ENCODE measurements at places on chromosomes 2 and 18.

DNA sequence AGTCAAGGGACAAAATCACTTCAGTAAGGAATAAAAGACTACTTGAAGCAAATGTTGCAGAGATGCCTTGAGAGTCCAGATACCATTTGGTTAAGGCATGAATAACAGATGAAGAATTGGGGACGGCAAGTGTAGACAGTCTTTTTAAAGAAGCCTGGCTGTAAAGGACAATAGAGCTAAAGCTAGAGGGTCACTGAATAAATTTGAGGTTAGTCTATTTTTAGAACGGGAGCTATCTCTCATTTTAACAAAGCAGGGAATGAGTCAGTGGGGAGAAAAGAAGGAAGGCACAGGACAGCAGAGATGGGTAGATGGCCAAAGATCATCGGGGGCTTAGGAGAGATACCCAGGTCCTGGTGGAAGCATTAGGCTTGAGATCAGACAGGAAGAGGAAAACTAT lies 30.6 kb upstream of the CHN1 start:
- no peak for DNase-seq

- no peak for DNase-seq
Measured at GRCh38 chr2:26442707-26443106, 35.2 kb downstream of the OTOF start.

- no peak for DNase-seq
Measured at GRCh38 chr2:210544007-210544590, 12.3 kb upstream of the CPS1 start.

- no peak for DNase-seq
Measured at GRCh38 chr2:176692533-176692932, 423.3 kb downstream of the MTX2 start.

DNA sequence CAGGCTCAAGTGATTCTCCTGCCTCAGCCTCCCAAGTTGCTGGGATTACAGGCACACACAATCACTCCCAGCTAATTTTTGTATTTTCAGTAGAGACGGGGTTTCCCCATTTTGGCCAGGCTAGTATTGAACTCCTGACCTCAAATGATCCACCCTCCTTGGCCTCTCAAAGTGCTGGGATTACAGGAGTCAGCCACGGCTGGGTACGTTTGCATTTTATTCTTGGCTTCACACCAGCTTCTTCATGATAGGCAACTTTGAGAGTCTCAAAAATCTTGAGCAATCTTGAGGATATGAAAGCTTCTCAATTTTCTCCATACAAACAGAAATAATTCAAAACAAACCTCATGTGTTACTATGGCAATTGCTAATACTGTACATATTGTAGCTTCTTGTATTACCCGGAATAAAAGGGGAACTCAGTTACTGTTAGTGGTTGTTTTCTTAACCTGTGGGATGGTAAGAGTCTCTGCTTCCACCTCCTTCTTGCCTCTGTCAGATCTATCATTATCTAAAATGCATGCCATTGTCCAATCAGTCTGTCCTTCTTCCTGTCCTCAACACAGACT lies 102.9 kb upstream of the SYT4 start:
- no peak for DNase-seq

GRCh38 chr2:104703669-104704068 lies 150.2 kb upstream of the POU3F3 start:
- no peak for DNase-seq

GRCh38 chr2:66508484-66509071 lies 73.7 kb downstream of the MEIS1 start:
- DNase-seq = no peak

DNA sequence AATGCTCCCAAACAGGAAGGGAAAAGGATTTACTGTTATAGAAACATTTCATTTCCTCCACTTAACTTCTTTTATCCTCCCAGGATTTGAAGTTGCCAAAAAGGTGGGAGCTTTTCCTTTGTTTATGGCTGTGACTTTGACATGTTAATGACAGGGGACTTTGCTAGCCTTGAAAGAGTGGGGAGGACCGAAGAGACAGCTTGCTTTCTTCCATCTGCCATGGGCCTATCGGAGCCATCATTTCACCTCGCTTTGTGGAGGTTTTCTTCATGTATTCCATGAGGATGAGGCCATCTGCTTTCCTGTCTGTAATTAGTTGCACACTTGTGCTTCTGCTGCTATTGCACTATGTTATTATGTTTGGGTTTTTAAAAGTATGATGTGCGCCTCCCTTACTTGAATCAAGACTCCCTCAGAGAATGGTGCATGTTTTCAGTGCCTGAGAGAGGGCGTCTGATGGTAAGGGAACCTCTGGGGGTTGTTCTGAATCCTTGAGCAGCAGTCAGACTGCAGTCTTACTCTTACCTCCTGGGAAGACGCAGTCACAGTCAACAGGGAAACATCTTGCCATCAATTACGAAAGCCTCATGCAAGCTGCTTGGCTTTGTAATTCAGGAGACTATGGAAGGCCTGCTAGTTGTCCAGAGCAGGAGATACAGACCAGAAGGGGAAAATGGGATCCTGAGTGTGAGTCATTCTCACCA lies 173.3 kb upstream of the MGAT5 start:
- DNase-seq = no peak

DNA sequence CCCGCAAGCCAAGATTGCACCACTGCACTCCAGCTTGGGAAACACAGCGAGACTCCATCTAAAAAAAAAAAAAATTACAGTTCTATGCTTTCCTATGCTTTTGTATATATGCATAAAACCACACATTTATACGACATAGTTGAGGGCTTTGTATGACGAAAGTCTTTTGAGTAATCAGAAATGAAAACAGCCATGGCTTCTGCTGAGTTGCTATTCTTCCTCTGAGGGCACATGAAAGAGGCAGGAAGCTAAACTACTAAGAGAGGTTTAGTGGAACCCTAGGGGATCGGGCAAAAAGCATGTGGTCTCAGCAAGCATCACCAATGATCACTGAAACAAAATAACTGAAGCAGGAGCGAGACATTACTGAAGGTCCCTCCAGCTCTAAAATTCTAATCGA lies 99.6 kb downstream of the ZAP70 start:
- no peak for DNase-seq

DNA sequence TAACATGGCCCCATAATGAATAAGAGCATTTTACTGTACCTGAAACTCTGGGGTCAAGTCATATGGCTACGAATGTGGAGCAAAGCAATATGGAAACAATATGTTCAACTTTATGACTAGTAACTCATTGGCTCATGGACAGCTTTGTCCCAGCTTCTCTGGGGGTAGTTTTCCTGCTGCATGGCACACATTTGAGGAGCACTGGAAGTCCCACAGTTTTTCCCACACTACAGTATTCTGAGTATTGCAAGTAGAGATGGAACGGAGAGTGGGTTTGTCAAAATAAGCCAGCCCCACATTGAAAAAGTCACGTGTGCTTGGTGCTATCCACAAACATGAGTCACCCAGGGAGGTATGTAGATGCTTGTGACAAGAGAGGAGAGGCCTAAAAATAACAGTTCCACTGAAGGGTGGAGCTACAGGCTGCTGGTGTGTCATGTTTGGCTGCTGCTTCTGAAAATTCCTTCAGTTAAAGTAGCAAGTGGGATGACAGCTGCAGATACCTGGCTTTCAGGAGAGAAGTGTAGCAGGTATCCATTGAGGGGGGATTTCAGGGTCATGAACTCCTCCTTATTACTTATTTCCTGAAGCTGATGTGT lies 48.2 kb upstream of the CTAGE1 start:
- no peak for DNase-seq

DNA sequence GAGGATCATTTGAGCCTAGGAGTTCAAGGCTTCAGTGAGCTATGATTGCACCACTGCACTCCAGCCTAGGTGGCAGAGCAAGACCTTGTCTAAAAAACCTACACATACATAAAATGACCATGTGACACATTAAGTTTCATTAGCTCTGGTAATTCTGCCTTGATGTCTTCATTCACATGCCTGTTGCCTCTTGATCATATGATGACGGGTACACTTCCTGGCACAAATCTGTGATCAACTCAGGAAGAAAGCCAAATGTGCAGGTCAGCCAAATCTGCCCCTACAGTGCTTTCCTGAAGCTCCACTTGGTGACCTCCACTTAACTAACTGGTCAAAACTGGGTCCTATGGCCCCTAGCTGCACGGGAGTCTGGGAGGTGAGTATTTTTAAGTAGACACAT lies 54.4 kb upstream of the B3GNT7 start:
- no peak for DNase-seq

DNA sequence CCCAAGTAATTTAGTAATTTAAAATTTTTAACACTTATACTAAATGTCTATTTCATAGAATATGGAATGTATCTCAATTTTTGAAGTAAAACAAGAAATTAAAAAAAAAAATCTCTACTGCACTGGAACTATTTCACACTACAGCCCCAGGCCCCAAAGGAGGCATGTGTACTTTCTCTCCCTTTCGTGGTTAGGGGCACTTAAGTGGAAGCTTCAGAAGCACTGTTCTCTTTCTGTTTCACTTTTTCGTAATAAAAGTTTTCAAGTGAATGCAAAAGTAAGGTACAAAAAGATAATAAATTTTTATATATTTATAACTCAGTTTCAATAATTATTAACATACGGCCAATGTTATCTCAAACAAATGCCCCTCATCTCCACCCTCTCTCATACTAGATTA lies 123.8 kb upstream of the STON1 start:
- no peak for DNase-seq

GRCh38 chr2:237483018-237483731 lies 3.9 kb upstream of the MLPH start:
- DNase-seq = no peak

DNA sequence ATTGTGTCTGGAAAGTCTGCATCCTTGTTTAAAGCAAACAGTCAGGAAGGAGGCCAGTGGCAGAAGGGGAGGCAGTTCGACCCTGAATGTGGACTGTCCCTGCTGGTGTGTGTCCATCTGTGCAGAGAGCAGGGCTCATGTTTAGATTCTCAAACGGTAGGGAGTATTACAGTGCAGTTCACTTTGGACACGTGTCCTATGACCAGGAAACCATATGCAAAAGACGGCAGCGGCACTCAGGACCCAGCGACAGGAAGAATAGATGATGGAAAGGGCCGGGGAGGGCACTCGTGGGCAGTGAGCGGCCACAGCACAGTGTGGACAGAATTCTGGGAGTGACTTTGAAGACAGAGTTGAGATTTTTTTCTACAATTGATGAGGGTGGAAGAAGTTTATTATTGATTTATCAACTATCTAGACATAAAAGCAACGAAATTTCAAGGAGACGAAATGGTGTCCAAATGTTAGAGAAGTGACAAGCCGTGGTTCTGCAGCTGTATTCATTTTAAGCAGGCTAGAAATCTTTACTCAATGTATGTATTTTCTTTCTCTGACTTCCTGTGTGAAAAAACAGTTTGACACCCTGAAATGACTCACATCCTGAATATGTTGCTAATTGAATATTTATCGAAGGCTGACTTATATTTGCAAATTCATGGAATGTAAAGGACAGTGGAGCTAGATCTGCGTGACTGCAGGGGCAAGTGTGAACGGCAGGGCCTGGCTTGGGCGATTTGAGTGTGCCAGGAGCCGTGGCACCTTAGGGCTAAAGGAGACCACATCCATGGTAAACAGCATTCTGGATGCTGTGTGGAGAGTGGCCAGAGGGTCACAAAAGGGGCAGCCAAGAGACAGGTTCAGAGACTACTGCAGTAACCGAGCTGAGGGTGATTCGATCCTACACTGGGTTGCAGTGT lies 214.2 kb downstream of the PTGR3 start:
- DNase-seq = peak; percentile 12

GRCh38 chr2:213087040-213087439 lies 64.4 kb downstream of the IKZF2 start:
- DNase-seq = no peak

- peak; percentile 65 for DNase-seq
Measured at GRCh38 chr2:85852937-85853498, 35.8 kb downstream of the ST3GAL5 start.

DNA sequence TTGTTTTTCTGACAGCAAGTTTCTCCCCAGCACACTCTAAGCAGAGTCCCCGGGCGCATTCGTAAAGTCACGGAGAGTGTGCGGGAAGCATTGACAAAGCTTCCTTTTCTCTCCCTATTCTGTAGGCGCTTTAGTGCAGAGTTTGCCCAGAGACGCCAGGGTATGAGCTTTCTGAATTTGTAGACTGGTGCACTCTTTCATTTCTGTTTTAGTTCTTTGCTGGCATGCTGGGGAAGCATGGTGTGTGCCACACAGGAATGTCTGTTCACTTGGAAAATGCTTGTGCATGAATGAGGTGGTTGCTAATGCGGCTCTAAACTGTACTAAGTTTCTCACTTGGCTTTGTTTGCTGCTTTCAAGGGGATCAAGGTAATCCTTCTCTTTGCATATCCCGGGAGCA lies 102.6 kb downstream of the RTN4 start:
- no peak for DNase-seq

DNA sequence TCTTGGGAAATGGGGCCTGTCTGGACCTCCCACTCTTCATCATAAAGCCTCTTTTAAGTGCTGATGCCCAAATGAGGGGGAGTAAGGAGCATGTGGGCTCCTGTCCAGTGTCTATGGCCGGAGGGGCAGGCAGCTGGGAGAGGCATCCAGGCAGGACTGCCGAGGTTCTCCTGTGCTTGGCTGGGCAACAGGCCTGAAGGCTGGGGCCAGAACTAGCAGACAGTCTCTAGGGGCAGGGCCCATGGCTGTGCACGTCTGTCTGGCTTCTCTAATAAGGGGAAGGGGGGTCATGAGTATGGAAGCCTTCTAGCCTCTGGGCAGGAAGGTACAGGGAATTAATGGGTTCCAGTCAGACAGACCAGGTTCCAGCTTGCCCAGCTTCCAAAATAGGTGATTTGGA lies 128.6 kb downstream of the SMAD2 start:
- DNase-seq = no peak

DNA sequence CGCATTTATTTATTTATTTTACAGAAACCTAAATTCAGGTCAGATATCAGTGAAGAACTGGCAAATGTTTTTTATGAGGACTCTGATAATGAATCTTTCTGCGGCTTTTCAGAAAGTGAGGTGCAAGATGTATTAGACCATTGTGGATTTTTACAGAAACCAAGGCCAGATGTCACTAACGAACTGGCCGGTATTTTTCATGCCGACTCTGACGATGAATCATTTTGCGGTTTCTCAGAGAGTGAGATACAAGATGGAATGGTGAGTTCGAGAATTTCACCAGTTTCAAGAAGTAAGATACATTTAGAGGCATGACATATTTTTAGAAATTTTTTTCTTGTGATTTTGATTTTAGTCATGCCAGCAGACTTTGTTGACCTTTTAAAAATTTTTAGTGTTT lies 4.6 kb downstream of the CDCA7 start:
- no peak for DNase-seq

All from stimulated activated CD4-positive, alpha-beta T cell treated with anti-CD3 and anti-CD28 coated beads, Interleukin-15, amount 100 ng/mL, for 24 hours (primary cell).